Activated CD4-positive, alpha-beta memory T cell treated with anti-CD3 and anti-CD28 coated beads, Interleukin-2, amount 10 ng/mL, durations not matched to agents 7 days and 5 days (primary cell): ENCODE measurements at places on chromosomes 5 and 9. TPM values are rescaled to one million over a fixed set of nuclear protein-coding genes. Genes with fewer than 3 reads are reported as not detected.
A peak's percentile ranks its signal among the peaks of the same experiment; 100 is the strongest.

DNA sequence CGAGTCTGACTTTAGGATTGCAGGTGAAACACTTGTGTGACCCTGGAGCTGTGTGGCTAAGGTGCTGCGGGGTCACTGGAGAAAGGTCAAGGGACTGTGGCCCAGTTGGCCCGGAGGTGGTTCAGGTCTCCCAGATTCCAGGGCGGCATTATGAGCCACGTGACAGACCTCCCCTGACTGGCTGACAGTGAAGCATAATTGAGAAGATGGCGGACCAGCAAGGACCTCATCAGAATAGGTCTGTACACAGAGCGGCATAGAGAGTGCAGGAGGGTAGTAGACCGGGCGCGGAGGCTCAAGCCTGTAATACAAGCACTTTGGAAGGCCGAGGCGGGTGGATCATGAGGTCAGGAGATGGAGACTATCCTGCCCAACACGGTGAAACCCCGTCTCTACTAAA is 815 bp upstream of the ODF2 start:
- DNase-seq, result no peak

DNA sequence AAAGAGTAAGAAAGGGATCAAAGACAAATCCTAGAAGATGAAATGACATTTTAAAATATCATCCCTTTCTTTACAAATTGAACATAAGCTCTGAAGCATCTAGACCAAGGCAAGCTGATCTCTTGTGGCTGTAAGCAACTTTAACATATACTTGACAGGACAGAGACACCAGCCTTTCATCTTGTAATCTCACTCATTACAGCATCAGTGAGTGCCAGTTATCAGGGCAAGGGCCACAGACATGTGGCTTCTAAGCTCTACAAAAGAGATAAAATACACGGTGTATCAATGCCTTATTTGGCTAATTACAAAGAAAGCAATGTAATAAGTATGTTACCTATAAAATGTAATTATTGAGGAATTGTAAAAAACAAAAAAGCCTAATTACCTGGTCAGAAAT is 95.0 kb downstream of the DROSHA start:
- DNase-seq, result no peak

DNA sequence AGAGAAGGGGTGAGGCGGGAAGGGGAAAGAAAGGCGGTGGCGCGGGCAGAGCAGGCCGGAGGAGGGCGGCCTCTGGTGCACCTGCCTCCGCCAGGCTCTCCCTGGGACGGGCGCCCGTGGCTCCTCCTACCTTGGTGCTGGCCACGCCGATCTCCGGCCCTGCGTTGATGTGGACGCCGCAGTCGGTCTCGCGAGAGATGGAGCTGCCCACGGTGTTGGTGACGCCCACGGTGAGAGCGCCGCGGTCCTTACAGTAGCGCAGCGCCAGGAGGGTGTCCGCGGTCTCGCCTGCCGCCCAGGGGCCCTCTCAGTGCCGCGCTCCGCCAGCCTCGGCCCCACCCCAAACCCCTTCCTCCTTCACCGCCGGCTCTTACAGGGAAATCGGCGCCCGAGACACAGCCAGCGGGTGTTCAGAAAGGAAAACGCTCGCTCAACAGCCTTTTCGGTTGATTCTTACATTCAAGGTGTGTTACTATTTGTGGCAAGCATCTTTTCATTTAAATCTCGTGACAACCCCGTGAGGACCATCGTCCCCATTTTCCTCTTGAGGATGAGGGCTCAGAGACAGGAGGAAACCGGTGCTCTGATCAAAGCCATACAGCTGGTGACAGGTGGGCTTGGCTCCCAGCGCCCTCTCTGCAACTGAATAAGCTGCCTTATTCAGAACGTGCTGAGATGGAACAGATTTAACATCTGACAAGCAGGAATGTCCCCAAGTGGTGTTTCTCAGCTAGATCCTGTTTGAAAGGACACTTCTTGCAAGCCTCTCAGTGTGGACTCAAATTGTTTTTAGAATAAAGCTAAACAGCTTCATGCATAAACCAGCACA is 22.0 kb upstream of the MAPK9 start:
- DNase-seq, result peak; percentile 86

DNA sequence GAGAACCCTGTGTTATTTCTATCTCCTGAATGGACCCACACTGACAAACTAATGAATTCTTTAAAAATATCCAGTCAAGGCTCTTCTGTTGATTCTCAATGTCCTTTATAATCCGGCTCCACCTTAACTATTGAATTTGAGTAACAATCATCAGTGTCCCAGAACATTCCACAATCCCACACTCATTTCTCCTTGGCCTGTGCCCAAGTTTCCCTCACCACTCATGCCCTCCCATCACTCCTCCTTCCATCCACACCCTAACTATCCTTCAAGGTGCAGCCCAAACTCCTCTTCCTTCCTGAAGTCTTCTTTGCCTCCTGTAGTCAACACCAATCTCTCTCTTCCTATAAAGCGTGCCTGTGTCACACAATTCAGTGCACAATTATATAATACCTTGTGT is 106.1 kb downstream of the NUDT12 start:
- no peak for DNase-seq

- DNase-seq, result no peak
Measured at GRCh38 chr9:15277400-15278090, 29.5 kb downstream of the TTC39B start.

DNA sequence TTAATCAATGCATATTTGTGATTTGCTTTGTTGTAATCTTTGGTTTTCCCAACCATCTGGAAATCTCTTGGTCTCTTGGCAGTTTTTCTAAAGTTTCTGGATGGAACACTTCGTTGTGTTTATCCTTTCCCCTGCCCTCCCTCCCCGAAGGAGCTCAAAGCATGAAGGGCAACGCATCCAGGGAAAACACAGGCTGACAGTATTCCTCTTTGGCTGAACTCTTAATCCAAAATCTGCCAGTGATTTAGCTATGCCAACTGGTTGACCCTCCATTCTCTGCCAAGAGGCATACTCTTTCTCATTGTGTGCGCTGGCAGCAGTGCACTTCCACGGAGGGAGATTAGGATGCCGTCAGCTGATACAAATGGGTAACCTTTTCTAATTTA is 20.5 kb downstream of the ZBTB34 start:
- DNase-seq, result no peak

PCDHAC2 gene
- not detected for total RNA-seq

PCDHGA5 gene
- total RNA-seq, result not detected
